ENCODE measurements at places on chromosomes 16 and 17.

DNA sequence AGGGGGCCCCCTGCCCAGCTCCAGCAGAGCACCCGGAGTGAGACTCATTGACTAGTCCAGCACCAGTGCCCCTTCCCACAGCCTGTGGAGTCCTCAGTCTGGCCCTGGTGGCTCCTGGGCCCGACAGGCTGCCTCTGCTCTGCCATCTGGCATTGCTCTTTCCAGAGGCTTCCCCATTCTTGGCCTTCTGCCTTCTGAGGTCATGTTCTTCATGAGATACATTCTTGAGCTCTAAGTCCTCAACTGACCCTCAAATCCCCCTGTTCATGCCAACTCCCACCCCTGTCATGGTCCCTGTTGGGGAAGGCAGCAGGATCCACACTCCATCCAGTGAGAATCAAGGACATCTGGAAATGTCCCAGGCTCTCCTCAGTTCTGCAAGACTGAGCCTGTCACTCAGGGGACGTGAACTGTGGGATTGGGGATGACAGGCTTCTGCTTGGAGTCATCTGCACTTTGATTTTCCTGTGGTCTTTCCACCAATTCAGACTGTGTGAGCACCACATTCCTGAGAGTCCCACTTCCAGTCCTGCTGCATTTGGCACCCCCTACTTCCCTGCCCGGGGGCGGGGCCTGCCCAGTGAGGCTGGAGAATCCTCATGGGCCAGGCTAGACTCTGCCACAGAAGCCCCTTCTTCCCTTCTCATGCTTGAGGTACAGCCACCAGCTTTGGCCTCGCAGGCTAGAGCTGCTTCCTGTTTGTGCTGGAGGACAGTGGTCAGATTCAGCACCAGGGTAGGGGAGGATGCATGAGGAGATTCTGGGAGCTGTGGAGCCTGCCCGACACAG is 2.7 kb downstream of the TRPV2 start:
- DNase-seq = peak; percentile 66

DNA sequence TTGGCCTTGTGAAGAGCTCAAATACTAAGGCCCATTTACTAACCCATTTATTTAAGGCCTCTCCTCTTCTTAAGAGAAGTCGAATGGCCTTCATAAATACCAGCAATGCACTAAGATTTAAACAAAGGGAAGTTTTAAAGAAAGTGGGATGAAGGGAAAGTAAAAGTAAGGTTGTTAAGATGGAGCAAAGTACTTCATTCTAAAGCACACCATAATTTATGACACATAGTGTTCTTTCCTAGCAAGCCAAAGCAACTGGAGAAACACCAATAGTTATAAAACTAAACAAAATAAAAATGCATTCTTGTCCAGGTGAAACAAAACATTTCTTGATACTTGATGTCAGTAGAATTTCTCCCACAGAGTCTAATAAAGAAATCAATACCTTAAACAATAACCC is 27.9 kb downstream of the CDH11 start:
- DNase-seq = no peak

DNA sequence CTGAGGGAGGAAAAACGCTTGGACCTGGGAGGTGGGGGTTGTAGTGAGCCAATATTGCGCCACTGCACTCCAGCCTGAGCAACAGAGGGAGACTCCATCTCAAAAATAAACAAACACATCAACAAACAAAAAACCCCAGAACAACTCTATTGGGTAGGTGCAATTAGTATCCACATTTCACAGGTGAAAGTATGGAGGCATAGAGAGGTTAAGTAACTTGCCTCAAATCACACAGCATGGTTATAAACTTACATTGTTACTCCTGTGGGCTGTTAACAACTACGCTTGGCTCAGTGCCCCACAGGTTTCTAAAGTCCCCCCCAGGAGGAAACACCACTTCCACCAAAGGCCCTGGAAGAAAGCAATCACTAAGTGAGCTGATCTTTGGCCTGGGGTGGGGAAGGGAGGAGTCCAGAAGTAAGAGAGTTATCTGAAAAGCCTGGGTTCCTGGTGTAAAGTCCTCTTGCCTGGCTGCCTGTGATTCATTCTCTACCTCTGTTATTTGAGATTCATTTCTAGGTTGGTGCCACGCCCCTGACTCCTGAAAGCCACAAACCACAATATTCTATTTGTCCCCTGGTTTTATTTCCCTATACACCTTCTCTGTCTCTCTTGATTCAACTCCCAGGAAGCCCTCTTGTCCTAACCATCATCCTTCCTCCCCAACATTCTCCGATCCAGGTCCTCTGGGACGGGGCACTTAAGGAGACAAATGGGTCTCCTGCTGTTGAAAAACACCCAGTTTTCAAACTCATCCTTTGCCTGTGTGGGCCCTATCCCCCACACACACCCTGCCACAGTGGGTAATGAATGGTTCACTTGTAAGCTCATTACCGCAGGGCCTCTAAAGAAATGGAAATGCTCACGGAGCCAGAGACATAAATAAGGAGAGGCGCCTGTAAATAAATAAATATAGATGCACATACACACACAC is 195.4 kb downstream of the XYLT1 start:
- peak; percentile 98 for DNase-seq

- DNase-seq = peak; percentile 76
Measured at GRCh38 chr17:81865733-81866439, 5.3 kb downstream of the ARHGDIA start.

DNA sequence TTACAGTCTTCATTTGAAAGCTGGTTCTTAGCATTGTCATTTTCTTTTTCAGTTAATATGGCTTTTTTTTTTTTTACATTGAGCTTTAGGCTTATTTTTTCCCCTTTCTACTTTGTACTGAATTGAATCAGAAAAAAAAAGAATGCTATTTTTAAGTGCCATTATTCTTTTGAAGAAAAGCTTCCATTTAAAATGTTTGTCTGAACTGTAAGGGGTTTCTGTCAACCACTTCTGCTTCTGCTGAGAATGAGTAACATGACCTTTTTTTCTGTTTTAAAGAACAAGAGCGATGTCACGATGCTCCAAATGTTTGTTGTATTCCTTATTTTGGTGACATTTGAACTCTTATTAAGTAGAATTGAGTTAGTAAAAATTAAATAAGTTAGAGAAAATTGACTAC is 50.0 kb downstream of the MRTFB start:
- no peak for DNase-seq

DNA sequence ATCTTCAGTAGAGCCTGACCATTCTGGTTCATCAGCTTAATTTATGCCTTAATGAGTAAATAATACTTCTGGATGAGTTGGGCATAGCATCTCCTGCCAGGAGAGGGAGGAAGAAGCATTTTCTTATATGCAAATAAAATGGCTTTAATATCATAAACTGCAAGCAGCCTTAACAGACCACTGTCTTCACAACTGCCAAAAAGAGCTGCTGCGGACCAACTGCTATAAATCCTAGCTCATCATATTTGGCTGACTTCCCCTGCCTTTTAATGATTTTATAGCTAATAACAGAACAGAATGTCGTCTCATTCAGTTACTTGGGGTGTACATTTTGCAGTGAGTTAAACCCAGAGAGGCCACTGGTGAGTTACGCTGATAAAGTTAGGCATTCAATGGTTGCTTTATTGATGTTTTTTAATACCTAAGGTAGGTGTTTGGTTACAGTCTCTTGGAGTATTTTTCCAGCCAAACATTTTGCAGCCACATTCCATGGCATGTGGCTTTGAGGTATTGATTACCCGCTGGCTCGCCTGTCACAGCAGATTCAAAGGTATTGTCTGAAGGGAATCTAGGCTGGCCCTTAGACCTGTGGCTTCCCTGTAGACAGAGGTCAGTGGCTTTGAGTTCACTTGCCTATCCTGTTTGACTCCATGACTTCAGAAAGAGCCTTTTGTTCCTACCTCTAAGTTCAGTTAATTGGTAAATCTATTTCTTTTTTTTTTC is 16.4 kb downstream of the FAM20A start:
- no peak for DNase-seq

- peak; percentile 14 for DNase-seq
Measured at GRCh38 chr16:11391576-11391975, 46.3 kb downstream of the RMI2 start.

GRCh38 chr16:22360963-22361659 is 13.3 kb downstream of the CDR2 start:
- DNase-seq = no peak

DNA sequence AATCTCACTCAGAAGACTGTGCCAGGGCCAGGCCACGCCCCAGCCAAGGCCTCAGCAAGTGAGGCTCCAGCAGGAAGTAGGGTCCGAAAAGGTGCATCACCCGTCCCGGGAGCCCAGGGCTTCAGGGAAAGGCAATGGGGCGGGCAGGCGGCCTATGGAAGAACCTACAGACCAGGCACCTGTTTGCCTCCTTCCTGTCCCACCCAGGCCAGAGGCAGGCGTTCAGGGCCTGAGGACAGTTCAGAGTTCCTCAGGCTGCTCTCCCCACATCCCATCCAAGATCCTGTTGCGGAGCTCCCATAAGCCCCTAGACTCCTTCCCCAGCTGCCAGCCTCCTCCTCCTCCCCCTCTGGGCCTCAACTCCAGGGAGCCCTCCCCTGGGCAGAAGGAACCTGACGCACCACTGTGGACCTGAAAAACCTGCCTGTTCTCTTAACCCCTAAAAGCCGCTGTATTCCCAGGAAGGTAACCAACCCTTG is 2.3 kb downstream of the CLUH start:
- DNase-seq = no peak

DNA sequence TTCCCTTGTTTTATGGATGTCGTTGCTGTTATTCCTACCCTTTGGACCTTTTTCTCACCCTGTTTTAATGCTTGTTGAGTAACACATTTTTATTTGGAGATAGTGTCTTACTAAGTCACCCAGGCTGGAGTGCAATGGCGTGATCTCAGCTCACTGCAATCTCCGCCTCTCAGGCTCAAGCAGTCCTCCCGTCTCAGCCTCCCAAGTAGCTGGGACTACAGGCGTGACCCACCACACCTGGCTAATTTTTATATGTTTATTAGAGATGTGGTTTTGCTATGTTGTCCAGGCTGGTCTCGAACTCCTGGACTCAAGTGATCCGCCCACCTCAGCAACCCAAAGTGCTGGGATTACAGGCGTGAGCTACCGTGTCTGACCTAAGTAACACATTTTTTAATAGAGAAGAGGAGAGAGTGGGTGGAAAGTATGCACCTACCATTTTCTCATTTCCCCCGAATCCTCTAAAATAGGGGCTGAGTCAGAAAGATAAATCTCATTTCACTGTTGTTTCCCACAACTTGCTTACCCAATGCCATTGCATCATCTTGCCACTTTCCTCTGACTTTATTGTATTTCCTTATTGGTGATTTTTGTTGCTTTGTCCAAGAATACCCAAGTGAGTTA is 7.0 kb downstream of the DHX40 start:
- DNase-seq = no peak

DNA sequence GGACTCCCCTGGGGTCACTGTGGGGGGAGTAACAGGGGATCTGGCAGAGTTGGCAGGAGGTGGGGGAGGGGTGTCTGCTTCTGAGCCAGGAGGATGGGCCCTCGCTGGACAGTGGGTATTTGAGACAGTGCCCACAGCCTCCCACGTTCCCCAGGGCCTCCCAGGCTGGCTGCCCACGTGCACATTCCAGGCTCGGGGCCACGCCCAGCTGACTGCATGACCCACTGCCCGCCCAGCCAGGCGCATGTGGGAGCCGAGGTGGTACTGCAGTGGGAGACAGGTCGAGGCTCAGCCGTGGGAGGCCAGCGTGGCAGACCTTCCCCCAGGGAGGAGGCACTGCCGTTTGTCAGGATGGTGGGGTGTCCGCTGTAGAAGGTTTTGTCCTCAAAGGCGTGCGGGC is 38.8 kb downstream of the BAHCC1 start:
- peak; percentile 44 for DNase-seq

DNA sequence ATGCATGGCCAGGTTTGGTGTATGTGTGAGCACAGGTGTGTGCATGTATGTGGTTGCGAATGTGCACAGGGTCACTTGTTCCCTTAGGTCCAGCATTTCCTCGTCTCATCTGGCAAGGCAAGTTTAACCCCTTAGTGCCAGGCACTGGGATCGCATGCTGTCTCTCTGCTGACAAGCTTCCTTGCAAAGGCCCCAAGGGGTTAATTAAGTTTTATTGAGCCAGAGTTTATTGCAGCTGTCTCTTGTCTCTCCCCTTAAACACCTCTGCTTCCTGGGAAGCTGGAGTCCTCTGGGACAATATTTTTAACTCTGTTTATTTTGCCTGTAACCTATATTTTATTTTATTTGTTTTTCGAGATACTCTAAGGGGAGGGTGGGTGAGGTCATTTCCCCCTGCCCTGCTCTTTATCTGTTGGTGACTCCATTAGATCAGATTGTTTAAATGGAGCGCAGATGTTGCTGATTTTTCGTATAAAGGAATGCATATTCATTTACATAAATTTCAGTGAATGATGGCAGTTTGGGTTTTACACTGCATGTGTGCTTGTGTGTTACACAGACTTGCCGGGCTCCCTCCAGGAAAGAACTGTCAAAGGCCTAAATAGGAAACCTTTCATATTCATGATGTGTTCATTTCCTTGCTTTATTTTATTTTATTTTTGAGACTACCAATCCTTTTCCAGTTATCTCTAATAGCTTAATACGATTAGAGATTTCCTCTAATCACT is 99.7 kb downstream of the CBLN1 start:
- no peak for DNase-seq

- DNase-seq = no peak
Measured at GRCh38 chr16:6913566-6913965, 419.1 kb upstream of the RBFOX1 start.

DNA sequence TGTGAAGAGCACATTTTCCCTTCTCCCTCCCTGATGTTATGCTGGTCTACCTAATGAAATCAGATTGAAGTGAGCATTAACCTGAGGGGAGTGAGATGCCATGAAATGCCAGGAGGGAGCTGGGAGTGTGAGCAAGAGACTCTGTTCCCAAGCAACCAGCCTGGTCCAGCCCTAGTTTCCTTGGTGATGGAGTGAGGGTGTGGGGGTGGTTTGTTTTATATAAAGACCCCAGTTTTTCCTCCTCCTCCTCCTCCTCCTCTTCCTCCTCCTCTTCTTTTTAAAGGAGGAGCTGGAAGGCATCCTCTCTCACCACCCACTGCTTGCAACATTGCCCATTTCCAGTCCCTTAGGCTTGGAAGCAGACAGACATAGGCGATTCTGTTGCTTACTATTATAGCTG is 97.1 kb downstream of the DNAH3 start:
- DNase-seq = no peak
